ENCODE measurements at places on chromosomes 2 and 18.

- DNase-seq = no peak
Observed at GRCh38 chr2:140639628-140640027, 1491.2 kb downstream of the LRP1B start.

GRCh38 chr2:16256601-16257321, 316.4 kb downstream of the MYCN start:
- DNase-seq = no peak

- peak; percentile 83 for DNase-seq
Observed at GRCh38 chr2:25951071-25951547, 31.2 kb downstream of the KIF3C start.

GRCh38 chr18:74131124-74131523, 16.5 kb downstream of the FBXO15 start:
- DNase-seq = no peak

GRCh38 chr18:9700261-9700796, 7.8 kb upstream of the RAB31 start:
- no peak for DNase-seq

- DNase-seq = no peak
Observed at GRCh38 chr2:56202381-56203121, 18.8 kb downstream of the CCDC85A start.

GRCh38 chr2:75309596-75310463, 110.5 kb upstream of the TACR1 start:
- DNase-seq = no peak

GRCh38 chr18:22168360-22168921, 948 bp upstream of the GATA6 start:
- no peak for DNase-seq

DNA sequence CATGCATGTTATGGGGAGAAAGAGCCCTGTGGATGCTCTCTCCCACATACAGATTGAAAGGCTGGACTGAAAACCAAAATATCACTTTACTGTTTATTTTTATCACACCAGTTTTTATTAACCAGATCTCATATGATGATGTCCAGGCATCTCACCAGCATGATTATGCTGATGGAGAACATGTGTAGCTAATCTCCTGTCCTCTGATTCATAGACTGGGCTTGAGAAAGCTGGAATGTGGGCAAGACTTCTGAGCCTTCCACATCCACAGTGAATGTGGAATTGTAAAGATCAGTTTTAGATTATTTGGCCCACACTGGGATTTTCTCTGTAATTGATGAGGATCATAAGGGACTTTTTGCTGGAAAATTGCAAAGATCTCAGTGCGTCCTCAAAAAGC, 137.9 kb downstream of the ICOS start:
- no peak for DNase-seq

DNA sequence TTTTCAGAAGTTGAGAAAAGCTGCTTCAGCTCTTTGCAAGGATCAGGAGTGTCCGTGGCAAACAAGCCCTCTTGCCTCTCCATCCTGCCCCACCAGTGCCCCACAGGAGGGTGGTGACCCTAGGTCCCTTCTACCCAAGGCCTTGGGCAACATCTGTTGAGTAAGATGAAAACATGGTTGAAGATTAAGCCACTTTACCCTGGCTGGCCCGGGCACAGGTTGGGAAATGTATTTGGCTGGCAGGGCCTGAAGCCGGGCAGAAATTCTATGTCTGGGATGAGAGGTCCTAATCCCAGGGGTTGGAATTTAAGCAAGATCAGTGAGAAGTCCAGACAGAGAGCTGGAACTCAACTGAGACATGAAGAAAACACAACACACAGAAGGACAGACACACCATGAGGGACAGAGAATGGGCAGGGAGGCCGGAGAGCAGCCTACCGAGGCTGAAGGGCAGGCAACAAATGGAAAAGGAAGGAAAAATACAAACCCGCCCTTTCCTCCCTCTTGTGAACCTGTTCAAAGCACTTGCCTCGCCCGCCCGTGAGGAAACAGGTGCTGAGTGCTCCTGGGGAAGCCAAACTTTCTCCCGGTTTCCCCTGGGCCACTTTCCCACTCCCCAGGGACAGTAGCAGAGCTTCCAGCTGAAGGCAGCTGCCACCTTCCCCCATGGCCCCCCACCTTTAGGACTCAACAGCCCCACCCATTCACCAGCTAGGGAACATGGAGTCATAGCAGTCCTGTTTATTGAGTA, 86.1 kb downstream of the TNS1 start:
- no peak for DNase-seq

GRCh38 chr2:122542646-122543045, 787.2 kb downstream of the TSN start:
- no peak for DNase-seq

GRCh38 chr18:27825689-27826088, 351.2 kb downstream of the CDH2 start:
- no peak for DNase-seq

DNA sequence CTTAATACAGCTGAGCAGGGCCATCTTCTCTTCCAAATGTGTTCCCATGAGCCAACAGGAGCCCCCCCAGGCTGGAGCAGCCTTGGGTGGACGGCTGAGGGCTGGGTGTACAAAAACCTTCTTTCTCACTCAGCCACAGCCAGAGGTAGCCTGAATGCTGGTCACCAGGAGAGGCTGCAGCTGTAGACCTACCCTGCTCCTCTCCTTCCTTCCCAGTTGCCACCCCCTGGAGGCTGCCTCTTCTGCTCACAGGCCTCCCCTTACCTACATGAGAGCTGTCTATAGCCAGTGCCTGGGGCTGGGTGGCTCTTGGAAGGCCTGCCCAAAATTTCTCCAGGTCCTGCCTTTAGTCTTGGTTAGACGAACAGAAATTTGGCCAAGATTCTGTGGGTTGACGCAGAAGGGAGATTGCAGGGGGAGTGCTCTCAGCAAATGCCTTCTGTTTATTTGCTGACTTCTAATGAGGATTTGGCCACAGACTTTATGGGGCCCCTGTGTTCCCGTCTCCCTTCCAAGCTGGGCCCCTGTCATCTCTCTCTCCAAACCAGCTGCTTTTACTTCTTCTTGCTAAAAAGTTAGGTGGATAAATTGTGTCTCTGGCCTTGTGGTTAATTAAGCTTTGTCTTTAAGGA, 18.3 kb downstream of the CELF4 start:
- DNase-seq = no peak

- DNase-seq = no peak
Observed at GRCh38 chr18:23982155-23983079, 32.1 kb upstream of the TTC39C start.

- DNase-seq = no peak
Observed at GRCh38 chr2:237962432-237963084, 4.3 kb upstream of the UBE2F start.

- no peak for DNase-seq
Observed at GRCh38 chr2:180980943-180981911, 822 bp downstream of the UBE2E3 start.

GRCh38 chr18:31269566-31269965, 48.4 kb upstream of the DSG1 start:
- DNase-seq = no peak

DNA sequence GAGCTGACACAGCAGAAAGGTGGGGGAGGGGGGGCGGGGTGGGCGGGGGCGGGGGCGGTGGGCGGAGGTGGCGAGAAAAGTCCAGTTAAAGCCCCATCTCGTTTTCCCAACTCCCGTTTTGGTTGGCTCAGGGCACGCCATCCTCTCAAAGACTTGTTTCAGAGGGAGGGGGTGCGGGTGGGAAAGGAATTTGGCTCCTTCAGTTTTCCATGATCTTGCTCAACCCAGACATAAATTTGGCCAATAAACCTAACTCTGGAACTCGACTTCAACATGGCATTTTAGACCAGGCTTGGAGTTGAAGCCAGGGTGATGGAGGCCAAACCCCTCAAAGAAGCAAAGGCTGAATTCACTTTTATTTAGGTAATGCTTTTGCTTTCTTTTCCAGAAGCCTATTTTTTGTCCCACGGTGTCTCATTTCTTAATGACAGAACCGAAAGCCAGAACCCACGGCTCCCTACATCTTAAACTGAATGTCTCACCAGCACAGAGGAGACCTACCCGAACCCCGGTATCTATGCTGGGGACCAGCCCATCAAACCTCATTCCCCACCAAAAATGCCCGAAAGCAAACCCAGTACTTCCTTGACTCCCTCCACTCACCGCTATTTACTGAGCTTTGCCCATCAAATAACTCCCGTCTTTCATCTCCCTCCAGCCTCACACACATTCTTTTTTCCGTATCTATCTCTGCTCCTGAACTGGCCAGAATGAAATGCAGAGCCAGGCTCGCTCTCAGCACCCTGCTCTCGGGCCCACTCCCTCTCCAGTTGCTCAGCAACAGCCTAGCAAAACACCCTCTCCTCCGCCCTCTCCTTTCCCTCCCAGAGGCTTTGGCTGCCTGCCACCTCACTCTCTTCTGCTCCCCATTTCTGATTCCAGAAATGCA, 4.3 kb downstream of the IGFBP5 start:
- DNase-seq = peak; percentile 57

DNA sequence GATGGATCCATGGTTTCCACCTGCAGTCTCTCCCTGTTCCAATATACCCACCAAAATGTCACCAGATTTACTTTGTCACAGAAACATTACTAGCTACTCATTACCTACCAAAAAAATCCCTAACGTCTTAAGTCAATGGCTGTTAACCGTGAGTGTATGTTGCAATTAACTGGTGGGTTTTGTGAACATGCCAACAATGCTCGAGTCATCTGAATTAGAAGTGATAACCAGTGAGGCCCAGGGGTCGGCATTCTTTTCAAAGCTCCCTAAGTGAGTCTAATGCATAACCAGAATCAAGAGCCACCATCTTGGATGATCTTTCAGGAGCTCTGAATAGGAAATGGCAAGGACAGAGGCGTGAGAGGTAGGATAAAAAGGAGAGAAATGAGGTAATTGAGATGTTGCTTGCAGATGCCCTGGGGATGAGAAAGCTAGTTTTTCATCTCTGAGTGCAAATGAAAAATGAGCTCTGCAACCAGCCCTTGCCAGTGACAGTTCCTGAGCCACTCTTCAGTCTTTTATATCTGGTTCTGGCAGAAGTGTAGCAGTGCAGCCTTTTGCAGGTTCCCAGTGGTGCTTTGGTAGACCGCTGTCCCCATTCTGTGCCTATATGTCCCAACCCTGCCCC, 130.0 kb upstream of the RND3 start:
- no peak for DNase-seq

GRCh38 chr2:98245491-98245890, 100.8 kb upstream of the CNGA3 start:
- no peak for DNase-seq

DNA sequence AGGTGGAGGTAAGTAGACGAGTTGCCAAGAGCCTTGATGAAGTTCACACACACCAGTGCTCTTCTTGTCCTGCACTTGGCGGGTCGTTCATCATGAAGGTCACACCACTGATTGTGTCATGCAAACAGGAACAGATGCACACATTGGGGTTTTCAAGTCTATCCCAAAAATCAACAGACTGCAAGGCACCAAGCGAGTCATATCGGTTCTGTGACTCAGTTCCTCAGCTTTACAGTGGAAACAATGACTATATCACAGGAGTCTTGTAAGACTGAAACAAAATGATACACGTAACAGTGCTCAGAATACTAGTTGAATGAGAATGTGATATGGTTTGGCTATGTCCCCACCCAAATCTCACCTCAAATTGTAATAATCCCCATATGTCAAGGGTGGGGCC, 526.9 kb upstream of the ID2 start:
- no peak for DNase-seq

- no peak for DNase-seq
Observed at GRCh38 chr2:73075477-73076373, 4.2 kb upstream of the SFXN5 start.

GRCh38 chr2:151918308-151918707, 90.1 kb upstream of the ARL5A start:
- DNase-seq = no peak

- DNase-seq = no peak
Observed at GRCh38 chr2:126041391-126042047, 614.4 kb upstream of the GYPC start.

GRCh38 chr2:112949456-112949855, 28.4 kb upstream of the IL36G start:
- DNase-seq = no peak

DNA sequence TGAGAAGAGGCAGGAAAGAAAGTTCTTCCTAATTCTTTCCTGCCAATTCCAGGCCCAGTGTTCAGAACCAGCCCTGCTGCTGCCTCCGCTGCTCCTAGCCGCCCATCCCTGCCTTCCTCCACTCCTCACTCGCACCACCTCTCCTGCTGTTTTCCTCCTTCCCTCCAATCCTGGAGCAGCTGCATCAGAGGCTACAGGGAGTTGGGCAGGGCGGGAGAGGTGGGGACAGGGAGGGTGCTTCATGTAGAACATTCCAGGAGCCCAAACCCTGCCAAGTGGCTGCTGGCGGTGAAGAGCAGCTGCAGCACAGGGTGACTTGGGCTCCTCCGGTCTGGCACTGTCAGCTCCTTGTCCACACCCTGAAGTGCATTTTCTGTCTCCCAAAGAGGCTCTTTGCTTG, 176.3 kb downstream of the TNS1 start:
- DNase-seq = no peak

DNA sequence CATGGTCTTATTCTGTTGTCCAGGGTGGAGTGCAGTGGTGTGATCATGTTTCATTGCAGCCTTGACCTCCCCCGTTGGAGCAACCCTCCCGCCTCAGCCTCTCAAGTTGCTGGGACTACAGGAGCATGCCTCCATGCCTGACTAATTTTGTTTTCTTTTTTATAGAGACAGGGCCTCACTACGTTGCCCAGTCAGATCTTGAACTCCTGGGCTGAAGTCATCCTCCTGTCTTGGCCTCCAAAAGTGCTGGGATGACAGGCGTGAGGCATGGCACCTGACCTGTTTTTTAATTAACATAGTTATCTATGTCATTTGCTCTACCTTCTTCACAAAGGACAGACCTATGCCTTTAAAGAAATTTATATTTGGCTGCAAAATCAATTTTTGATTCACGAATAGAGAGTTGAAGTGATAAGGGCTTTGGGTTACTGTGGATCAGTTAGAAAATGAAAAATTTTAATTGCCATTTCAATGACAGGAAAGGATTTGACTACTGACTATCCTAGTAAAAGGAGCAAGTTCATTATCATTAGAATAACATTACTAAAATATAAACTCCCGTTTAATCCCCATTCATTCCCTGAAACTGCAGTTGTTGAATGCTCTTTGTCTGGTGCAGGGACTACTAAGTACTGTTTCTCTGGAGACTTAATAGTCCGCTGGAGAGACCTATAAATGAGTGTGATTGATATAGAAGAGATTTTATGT, 3.7 kb downstream of the RNF138 start:
- DNase-seq = no peak

GRCh38 chr2:181319286-181319685, 137.9 kb upstream of the ITGA4 start:
- no peak for DNase-seq

- DNase-seq = no peak
Observed at GRCh38 chr2:68519236-68519635, 51.9 kb downstream of the APLF start.

- DNase-seq = no peak
Observed at GRCh38 chr2:68607837-68608236, 35.5 kb upstream of the PROKR1 start.

DNA sequence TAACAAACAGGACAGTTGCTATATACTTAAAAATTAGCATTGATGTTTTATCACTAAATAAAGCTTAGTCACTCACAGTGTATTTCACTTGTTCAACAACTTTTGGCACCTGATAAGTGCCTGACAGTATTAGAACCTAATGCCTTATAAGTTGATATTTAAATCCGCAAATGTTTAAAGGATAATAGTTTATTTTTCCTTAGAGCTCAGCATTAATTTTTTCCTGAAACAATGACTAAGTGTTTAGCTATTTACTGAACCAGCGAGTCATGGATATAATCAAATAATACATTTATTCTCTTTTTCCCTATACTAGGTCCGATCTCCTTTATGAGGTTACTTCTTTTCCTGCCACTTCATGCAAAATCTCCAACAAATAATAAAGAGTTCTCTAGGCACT, 146.0 kb upstream of the PGAP1 start:
- DNase-seq = no peak
